ENCODE measurements at places on chromosomes 16 and 17.

GRCh38 chr17:4405038-4405669 lies 28.6 kb upstream of the SPNS3 start:
- no peak for DNase-seq

GRCh38 chr16:57949013-57949412 lies 21.9 kb downstream of the CNGB1 start:
- no peak for DNase-seq

DNA sequence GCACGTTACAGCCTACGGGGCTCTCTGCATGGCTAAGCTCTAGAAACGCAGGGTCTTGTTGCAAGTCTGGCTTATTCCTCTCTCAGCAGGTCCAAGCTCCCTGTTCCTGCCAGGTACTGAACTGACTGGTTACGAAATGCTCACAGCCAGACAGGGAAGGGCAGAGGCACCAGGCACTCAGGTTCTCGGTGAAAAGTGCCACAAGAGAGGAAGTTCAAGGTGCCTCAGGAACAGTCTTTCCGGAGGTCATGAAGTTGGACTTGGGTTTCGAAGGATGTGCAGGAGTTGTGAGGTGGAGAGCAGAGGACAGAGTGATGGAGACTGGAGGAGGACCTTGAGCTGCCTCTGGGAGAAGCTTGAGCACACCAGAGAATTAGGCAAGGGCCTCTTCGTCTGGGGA lies 124.7 kb upstream of the GSE1 start:
- DNase-seq = no peak

- DNase-seq = peak; percentile 78
These were observed 2.1 kb upstream of the IRX5 start for GRCh38 chr16:54928411-54929089.

DNA sequence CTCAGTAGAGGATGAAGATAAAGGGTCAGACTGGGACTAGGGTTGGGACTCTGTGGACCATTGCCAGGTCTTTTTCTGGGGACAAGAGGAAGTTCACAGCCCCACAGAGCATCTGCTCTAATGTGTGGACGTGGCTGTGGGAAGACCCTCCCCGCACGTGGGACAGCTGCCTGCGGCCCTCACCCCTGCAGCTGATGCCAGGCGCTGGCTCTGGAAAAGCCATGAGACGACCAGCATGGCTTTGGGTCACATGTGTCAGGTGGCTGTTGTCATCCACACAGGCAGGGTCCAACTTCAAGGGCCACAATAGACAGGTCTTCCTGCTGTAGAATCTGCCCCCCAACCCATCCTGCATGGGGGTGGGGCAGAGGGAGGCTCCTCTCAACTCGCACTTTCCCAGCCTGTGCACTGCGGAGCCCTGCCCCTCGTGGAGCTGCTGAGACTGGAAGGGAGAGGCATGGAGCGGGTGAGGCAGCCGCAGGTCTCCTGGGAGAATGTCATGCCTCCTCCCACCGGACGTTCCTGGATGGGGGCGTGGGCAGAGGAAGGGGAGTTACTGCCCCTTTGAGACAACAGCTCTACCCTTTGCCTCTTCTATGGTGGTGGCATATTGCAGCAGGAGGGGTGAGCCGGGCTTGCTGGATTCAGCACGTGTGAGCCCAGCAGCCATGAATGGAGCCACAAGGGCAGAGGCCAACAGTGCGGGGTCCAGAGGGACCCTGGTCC lies 53.4 kb downstream of the PIMREG start:
- DNase-seq = no peak

DNA sequence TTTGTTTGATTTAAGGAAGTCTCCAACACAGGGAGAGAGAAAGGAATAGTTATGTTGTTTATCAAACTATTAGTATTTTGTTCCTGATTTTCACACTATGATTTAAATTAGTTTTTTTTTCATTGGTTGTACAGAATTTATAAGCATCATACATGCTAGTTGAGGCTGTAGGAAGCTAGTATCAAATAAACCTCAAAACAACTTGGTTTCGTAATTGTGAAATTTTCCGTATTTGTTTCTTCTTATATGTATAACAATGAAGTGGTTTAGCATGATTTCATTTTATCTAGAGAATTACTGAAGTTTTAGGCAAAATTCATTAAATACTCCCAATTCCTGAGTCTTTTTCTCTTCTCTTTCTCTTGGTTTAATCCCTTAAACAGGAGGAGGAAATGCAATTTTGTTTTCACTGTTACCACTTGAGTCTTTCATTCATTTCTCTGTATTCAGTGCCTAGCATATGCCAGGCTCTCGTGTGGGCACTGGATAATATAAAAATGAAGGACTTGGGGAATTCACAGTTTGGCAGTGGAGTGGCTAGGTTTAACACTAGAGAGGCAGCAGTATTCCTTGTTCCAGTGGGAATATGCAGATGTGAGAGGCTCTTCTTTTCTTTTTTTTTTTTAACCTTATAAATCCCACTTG lies 1.8 kb downstream of the CYLD start:
- no peak for DNase-seq

GRCh38 chr17:76458580-76459490 lies 5.9 kb upstream of the UBE2O start:
- peak; percentile 50 for DNase-seq

GRCh38 chr16:65667011-65667578 lies 545.2 kb upstream of the CDH11 start:
- DNase-seq = no peak

GRCh38 chr17:56785405-56785804 lies 48.3 kb downstream of the C17orf67 start:
- no peak for DNase-seq

GRCh38 chr17:73427198-73427597 lies 115.4 kb upstream of the CDC42EP4 start:
- no peak for DNase-seq

DNA sequence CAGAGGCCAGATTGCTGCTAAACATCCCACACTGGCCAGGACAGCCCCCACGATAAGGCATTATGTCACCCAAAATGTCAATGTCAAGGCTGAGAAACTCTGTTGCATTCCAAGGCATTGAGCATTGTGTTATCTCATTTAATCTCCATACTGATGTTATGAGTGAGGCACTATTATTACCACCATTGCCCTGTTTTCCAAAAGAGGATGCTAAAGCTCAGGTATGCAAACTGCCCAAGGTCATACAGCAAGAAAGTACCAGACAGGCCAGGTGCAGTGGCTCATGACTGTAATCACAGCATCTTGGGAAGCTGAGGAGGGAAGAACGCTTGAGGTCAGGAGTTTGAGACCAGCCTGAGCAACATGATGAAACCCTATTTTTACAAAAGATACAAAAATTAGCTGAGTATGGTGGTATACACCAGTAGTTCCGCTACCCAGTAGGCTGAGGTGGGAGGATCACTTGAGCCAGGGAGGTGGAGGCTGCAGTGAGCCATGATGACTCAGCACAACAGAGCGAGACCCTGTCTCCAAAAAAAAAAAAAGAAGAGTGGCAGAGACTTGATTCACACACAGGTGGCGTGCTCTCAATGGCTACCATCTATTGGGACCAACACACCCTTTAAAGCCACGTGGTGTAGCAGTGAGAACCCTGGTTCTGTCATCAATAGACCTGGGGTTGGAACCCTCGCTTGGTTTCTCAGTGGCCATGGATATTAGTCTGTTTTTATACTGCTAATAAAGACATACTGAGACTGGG lies 58.8 kb upstream of the GRIN2A start:
- no peak for DNase-seq

- DNase-seq = no peak
These were observed 278.9 kb upstream of the FOXF1 start for GRCh38 chr16:86231321-86231995.

- DNase-seq = peak; percentile 73
These were observed 26.9 kb downstream of the RGS9 start for GRCh38 chr17:65163990-65164495.

- DNase-seq = peak; percentile 82
These were observed 15.8 kb downstream of the NOD2 start for GRCh38 chr16:50709061-50709684.

GRCh38 chr16:9867176-9867575 lies 315.1 kb downstream of the GRIN2A start:
- no peak for DNase-seq

GRCh38 chr17:82283208-82283749 lies 9.8 kb upstream of the CSNK1D start:
- DNase-seq = peak; percentile 78

DNA sequence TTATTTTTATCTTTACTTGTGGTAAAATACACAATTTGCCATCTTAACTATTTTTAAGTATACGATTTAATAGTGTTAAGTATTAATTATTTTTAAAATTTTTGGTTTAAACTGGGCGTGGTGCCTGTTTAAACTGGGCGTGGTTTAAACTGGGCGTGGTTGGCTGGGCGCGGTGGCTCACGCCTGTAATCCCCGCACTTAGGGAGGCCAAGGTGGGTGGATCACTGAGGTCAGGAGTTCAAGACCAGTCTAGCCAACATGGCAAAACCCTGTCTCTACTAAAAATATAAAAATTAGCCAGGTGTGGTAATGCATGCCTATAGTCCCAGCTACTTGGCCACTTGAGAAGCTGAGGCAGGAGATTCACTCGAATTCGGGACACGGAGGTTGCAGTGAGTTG lies 4.0 kb upstream of the CCDC43 start:
- DNase-seq = no peak

DNA sequence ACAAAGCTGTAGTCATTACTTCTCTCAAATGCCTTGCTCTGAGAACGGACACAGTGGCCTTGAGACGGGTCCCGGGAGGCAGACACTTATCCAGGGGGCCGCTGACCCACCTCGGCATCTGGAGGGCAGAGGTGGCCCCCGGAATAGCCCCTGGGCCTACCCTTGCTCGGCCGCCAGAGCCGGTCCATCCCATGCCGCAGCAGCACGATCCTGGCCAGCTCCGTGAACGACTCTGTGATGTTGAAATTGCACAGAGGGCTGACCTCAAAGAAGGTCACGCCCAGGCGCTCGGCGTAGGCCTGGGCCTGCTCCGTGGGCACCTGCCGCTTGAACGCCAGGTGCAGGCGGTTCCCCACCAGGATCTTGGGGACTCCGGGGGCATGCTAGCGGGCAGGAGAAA lies 10.1 kb upstream of the WDR45B start:
- no peak for DNase-seq

GRCh38 chr16:86885139-86885538 lies 306.8 kb downstream of the FOXL1 start:
- no peak for DNase-seq

DNA sequence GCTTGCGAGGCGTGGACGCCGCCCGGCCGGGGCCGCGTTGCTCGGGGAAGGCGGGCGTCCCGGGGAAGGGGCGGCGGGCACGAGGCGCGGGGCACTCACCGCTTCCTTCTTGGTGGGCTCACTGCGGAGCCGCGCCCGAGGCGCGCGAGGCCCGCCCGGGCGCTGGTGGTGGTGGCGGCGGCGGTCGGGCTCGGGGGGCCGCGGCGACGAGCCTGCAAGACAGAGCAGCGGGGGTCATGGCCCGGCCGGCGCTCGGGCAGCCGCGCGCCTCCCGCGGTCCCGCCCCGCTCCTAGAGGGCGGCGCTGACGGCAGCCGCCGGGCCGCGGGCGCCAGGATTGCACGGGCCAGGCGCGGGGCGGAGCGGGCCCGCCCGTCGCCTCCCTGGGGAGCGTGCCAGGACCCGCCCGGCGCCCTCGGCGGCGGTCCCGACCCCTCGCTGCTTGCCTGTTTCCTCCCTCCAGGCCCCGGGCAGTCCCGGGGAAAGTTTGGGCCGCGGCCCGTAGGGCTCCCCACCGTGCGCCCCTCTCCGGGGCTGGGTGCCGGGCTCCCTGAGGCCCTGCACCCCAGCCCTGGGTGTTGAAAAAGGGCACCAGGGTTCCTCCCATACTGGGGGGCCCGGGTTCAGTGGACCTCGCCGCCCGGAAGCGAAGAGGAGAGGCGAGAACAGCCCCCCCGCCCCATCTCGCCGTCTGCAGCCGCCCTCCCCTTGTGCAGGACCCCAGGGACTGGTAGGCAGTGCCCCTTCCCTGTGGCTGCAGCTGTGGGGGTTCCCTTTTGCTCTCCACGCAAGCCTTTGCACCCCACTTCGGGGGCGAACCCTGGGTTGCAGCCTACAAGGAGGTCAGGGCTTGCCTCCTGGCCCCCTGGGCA lies at the start of gene C16orf74:
Gene C16orf74 (minus strand): TSS at position 270 of the 871 bp plus-strand sequence. CDS start 15,879 bp downstream, outside the sequence.
- peak; percentile 53 for DNase-seq

- no peak for DNase-seq
These were observed 35.1 kb upstream of the SREBF1 start for GRCh38 chr17:17871913-17872312.

GRCh38 chr17:49708515-49709183 lies 885 bp upstream of the SLC35B1 start:
- peak; percentile 37 for DNase-seq

- DNase-seq = no peak
These were observed 58.1 kb downstream of the IQCK start for GRCh38 chr16:19776147-19776546.

DNA sequence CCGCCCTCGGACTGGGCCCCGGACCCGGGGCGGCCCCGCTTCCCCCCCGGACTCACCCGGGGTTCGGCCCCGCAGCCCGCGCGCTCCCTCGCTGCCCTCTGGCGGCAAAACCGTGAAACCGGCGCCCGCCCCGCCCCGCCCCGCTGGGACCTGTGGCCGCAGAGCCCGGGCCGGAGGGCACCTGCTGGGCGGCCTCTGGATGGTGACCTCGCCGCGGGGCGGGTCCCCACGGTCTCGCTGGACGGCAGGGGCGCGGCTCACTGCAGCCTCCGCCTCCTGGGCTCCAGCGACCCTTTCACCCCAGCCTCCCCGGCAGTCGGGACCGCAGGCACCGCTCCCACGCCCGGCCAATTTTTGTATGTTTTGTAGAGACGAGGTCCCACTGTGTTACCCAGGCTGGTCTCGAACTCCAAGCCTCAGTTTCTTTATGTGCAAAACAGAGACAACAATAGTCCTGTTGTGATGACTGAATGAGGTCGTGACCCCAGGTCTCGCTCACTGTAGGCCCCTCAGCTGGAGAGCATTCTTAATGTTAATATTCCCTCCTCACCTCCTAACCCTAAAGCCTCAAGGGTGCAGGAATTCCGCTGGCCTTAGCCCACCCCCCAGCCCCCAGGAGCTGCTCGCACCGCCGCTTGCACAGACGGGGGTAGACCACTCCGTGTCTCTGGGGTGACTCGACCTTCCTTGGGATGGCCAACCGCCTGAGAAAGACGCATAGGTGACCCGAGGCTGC lies 33.7 kb upstream of the RPH3AL start:
- DNase-seq = peak; percentile 67

All from suppressor macrophage treated with lipopolysaccharide for 1 hour (primary cell).